AG08396 (cell line): ENCODE measurements at places on chromosomes 16 and 17.

- no peak for DNase-seq
Measured at GRCh38 chr17:75778861-75779249, 5.8 kb upstream of the UNK start.

- DNase-seq, result peak; percentile 94
Measured at GRCh38 chr17:78933959-78934568, 8.9 kb upstream of the TIMP2 start.

DNA sequence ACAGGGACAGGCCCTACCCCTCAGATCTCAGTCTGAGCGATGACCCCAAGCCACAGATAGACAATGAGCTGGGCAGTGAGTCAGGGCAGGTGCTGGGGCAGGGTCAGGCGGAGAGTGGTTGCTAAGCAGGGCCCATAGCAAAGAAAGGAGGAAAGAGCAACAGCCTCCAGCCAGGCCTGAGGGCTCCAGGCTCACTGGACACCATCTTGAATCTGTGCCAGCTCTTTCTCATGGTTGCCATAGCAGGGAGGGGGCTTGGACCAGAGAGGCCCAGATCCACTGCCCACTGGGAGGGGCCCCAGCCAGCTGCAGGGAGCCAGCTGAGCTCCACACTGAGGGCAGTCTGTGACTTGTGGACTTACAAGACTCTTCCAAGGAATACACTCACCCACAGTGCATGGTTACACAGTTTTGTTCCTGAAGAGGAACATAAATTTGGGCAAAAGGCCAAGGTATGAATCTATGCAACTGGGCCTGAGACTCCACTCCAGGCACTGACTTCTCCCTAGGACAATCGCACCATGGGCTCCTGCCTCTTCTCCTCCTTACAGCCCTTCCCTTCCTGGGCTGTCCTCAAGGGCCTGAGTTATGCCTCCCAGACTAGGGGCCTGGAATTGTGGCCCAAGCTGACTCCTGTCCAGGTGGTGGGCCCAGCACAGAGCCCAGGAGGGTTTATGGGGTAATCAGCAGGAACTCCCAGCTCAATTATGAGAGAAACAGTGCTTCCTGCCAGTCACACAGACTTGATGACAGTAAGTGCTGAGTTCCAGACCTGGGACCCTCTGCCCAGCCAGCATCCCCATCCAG, 59.9 kb downstream of the BEAN1 start:
- peak; percentile 62 for DNase-seq

GRCh38 chr17:77534137-77534536, 393.4 kb downstream of the SEC14L1 start:
- no peak for DNase-seq

- no peak for DNase-seq
Measured at GRCh38 chr16:77402118-77402517, 32.7 kb downstream of the ADAMTS18 start.

- no peak for DNase-seq
Measured at GRCh38 chr16:19524356-19524615, 544 bp downstream of the CCP110 start.
